HFF-Myc (cell line): ENCODE measurements at places on chromosomes 13 and 19.

DNA sequence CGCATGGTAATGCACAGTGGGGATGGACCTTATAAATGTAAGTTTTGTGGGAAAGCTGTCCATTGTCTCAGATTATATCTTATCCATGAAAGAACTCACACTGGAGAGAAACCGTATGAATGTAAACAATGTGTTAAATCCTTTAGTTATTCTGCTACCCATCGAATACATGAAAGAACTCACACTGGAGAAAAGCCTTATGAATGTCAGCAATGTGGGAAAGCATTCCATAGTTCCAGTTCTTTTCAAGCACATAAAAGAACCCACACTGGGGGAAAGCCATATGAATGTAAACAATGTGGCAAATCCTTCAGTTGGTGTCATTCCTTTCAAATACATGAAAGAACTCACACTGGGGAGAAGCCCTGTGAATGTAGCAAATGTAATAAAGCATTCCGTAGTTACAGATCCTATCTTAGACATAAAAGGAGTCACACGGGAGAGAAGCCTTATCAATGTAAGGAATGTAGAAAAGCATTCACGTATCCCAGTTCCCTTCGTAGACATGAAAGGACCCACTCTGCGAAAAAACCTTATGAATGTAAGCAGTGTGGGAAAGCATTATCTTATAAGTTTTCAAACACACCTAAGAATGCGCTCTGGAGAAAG, 13.8 kb downstream of the ZNF763 start:
- DNase-seq = no peak

DNA sequence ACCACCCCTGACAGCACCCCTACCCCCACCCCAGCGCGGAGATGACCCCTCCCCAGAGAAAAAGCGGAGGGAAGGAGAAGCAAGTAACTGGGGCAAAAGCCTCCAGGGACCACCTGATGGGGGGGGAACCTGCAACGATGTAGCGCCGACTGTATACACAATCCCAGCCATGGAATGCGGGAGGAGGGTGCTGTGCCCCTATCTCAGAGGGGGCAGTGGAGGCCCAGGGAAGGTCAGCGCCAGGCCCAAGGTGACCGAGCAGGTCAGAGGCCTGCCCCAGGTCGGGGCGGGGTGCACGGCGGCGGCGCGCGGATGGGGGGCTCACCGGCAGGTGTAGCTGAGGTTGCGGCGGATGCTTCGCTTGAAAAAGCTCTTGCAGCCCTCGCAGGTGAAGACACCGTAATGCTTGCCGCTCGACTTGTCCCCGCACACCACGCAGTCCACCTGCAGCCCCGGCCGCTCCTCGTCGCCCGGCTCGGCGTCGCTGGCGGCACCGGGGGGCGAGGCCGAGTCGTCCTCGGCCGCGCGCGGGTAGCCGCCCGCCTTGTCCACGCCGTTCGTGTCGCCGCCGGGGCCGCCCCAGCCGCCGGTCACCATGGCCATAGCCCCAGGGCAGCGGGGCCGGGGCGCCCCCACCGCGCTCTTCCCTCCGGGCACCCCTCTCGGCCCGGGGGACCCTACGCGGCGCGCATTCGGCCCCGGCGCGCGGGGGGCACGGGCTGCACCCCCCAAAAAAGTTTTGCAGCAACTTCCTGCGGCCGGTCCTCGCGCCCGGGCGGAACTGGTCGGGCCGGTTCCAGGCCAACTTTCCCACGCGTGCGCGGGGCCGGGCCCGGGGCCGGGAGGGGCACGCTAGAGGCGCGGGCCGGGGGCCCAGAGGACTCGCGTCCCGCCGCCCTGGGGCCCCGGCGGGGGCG, 843 bp downstream of the NR2F6 start:
- DNase-seq = no peak

- DNase-seq = no peak
Observed at GRCh38 chr13:109144693-109145437, 515.5 kb downstream of the MYO16 start.

DNA sequence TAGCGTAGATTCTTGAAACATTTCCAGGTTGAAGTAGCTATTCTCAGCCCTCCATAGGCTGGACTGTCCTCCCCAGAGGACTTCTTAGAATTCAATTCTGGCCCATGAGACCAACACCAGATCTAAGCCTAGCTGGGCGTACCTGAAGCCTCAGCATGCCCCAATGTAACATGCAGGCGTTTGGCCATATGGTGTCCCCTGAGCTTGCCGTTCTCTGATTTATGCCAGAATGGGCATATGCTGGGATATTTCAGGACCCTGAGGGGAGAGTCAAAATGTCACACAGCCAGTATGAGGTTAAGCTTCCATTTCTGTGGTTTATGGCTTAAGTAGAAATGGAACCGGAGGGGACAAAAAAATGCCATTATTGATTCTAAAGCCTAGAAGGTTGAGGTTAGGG, 317.7 kb upstream of the OBI1 start:
- DNase-seq = no peak

DNA sequence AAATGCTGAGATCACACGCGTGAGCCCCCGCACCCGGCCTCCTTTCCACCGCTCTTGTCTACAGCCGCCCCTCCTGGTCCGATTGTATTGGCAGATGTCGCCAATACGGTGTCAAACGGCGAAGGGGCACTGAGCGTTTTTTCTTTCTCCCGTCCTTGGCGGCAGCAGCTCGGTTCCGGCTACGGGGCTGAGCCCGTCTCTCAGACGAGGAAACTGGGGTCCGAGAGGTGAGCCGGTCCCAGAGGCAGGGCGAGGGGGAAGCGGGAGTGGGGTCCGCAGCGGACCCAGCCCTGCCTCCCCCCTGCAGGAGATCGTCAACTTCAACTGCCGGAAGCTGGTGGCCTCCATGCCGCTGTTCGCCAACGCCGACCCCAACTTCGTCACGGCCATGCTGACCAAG, 20.4 kb downstream of the POLRMT start:
- DNase-seq = no peak

DNA sequence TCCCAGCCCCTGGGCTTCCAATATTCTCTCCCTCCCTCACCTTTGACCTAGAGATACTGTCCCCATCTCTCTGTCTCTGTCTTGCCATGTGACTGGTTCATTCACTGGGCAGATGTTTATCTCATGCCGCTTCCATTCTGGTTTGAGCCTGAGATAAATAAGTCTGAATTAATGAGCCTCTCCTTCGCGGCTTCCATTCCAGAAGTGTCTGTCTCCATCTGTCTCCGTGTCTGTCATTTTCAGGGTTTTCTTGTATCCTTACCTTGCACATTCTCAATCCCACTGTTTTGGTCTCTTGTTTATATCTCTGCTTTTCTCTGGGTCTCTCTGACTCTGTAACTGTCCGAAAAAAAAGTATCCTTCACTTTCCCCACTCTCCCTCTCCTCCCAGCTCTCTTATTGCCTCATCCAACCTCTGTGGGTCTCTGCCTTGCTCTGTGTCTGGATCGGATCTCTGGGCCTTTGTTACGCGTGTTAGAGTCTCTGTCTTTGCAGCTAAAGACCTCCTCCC, 4.3 kb downstream of the SPHK2 start:
- no peak for DNase-seq

DNA sequence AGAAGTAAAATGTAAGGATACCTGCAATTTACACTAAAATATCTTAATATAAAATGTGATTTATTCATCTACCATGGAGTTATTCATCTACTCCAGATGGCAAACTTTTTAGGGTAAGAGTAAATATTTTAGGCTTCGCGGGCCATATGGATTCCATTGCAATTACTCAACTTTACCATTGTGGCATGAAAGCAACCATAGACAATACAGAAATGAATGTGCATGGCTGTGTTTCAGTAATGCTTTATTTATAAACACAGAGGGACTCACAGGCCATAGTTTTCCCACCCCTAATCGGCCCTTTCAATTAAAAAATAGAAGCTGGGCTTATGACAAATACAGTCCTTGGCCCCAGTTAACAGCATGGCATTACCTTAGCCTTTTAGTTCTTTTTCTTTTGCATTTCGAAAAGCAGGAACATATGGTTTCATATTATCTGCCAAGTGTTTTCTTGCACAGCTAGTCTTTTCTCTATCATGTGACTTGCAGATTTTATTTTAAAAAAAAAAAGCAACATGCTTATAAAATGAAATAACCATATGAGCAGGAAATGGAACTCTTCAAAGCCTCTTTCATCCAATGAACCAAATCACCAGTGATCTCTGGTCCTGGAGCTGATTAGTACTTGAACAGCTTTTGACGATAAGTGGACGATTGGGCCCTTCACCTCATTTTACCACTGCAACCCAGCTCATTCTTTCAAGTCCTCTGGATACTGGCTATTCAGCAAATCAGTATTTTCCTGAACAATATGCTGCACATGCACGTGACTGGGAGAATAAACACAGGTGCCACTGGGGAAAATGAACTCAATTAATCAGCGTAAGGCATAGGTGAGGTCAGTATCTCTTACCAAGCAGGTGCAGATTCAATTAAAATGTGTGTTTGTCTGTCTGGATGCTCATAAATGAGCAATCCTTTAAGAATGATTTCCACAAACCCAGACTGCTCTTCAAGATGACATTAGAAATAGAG, 63.9 kb downstream of the LHFPL6 start:
- peak; percentile 48 for DNase-seq

DNA sequence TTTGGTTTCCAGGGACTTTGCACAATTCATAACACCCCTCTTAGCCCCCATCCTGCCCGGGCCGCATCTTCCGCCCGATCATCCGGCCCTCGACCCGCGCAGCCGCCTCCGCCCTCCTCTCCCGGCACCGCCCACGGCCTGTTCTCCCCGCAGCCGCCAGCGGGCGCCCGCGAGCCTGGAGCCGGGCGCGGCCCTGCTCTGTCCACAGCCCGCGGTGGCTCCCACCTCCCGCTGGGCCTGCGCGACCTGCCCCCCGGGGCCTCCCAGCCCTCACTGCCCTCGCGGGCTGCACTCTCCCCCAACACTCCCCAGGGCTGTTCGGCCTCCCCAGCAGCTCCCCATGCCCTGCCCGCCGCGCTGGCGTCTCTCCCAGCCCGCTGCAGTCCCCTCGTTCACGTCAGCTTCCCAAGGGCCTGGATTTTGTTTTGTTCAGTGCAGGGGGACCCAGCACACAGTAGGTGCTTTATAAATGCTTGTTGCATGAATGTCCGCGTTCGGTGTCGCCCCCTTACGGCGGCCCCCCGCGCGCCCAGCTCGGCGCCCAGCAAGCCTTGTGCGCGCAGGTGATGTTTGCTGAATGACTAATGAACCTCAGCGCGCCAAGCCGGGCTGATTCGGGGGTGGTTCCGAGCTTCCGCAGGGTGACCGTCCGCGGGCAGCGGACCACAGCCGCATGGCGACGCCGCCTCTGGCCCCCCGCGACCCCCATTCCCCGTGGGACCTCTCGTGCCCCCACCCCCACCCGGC, 4.6 kb upstream of the APC2 start:
- DNase-seq = no peak

- no peak for DNase-seq
Observed at GRCh38 chr19:10474962-10475451, 28.1 kb downstream of the KEAP1 start.

- no peak for DNase-seq
Observed at GRCh38 chr13:23999424-23999823, 102.1 kb upstream of the C1QTNF9B start.

DNA sequence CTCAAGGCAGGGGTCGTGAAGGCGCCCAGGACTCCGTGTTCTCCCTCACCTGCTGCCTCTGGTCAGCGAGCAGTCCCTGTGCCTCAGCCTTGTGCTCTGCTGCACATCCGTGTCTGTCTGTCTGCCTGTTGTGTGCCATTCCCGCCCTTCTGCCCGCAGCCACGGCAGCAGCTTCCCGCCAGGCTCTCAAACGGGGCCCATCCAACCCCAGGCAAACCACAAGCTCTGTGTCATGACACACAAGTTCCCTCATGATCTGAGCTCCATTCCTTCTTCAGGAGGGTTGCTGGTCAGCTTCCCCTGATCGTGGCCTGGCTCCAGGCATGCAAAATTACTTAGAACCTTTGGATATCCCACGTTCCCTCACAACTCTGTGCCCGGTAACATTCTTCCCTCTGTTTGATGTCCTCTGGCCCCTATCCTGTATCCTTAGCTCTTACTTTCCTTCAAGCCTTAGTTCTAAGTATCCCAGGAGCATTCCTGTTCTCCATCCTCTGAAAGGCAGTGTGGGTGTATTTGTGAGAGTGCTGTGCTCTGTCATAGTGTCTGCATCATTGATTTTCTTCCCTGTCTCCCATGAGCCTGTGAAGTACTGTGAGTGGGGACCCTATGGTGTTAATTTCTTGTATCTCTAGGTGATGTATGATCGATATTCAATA, 3.2 kb downstream of the GPR183 start:
- DNase-seq = no peak

- no peak for DNase-seq
Observed at GRCh38 chr13:114121496-114122126, 10.8 kb downstream of the RASA3 start.

- no peak for DNase-seq
Observed at GRCh38 chr19:18670312-18670711, 13.2 kb upstream of the CRTC1 start.

DNA sequence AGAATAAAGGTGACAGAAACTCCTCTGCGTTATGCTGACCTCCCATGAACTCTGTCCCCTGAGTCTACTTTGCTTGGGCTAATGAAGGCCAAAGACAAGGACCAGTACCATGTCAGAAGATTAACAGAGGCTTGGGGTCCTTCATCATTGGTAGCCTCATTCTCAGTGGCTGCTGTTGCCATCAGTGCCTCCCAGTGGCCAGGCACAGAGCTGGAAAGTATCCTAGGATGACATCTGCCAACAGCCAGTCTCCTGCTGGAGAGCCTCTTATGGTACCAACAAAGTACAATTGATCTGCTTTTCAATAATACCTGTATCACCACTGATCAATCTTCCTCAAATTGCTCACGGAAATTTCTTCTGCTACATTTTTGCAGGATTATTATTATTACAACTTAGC, 281.6 kb downstream of the DNAJC15 start:
- DNase-seq = no peak

GRCh38 chr13:111559612-111560403, 239.4 kb downstream of the TEX29 start:
- no peak for DNase-seq

GRCh38 chr13:51844862-51845573, at the start of gene TMEM272:
Gene TMEM272, minus strand, starts transcription at chr13:51845177. Its CDS starts 6,647 bp downstream, at chr13:51838530.
- no peak for DNase-seq

DNA sequence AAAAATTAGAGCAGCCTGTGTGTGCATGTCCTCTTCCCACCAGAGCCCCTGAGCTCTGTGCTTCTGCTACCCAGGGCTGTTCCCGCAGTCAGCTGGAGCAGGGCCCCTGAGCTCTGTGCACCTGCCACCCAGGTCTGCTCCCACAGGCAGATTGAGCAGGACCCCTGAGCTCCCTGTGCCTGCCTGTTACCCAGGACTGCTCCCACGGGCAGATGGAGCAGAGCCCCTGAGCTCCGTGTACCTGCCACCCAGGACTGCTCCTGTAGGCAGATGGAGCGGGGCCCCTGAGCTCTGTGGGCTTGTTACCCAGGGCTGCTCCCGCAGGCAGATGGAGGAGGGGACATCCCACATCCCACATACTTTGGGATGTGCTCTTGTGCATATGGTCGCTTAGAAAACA, 186.8 kb upstream of the SOX1 start:
- no peak for DNase-seq

- DNase-seq = no peak
Observed at GRCh38 chr13:24931450-24932251, 164.3 kb upstream of the PABPC3 start.

GRCh38 chr19:40831502-40832430, 18.5 kb downstream of the CYP2A6 start:
- DNase-seq = peak; percentile 95
